ENCODE measurements at places on chromosomes 12 and 14. TPM values are rescaled to one million over a fixed set of nuclear protein-coding genes. Genes with fewer than 3 reads are reported as not detected.

The TMEM119 gene
- 0.09 TPM for total RNA-seq

The SRRM4 gene
- not detected for total RNA-seq

The TBX3 gene
- 28.7 TPM for total RNA-seq

The TAS2R43 gene
- not detected for total RNA-seq

The SIX6 gene
- total RNA-seq, result not detected

The ART4 gene
- total RNA-seq, result 0.09 TPM
